Activated naive CD8-positive, alpha-beta T cell treated with anti-CD3 and anti-CD28 coated beads for 36 hours (primary cell): ENCODE measurements at places on chromosomes 6 and 20.

- no peak for DNase-seq
These were observed 724 bp downstream of the CDKN1A start for GRCh38 chr6:36679043-36679833.

- no peak for DNase-seq
These were observed 35.4 kb downstream of the NINL start for GRCh38 chr20:25549843-25550477.

GRCh38 chr6:145787688-145788087 is 26.9 kb downstream of the FBXO30 start:
- DNase-seq, result no peak

DNA sequence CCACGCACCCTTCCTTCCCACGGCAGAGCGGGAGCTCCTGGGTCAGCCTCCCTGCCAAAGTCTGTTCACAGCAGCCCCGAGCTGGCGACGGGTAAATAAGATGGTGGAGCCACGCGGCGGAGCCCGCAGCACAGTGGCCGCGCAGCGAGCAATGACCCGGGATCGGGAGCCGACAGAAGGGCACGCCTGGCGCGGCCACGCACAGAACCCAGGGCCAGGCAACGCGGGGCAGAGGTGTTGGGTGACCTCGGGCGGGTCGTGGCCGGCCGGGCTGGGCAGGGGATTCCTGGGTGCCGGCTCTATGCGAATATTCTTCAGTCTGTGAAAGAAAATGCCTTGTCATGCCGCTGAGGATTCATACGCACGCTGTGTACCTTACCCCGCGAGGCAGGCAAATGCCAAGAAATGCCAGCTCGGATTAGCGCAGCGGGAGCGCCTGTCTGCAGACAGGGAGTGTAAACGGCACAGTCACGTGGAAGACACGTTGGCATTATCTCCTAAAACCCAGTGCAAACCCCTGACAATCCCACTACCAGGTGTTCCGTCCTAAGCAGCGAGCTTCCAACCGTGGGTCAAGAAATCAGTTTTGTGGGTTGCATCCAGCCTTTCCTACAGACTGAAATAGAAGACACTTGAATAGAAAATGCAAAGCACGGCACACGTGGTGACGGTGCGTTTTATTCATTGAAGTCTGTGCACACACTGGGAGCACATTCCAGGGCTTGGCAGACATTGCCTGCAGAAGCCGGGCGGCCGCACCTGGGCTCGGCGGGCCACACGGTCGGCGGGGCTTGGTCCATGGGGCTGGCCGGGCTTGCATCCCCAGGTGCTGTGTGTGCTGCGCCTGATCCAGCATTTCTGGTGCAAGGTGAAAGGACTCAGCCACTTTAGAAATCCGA is 18.3 kb downstream of the CHRNA4 start:
- no peak for DNase-seq

GRCh38 chr20:46194409-46194808 is 76.3 kb downstream of the CD40 start:
- no peak for DNase-seq

GRCh38 chr20:50488236-50488806 is 21.9 kb upstream of the PTPN1 start:
- no peak for DNase-seq

DNA sequence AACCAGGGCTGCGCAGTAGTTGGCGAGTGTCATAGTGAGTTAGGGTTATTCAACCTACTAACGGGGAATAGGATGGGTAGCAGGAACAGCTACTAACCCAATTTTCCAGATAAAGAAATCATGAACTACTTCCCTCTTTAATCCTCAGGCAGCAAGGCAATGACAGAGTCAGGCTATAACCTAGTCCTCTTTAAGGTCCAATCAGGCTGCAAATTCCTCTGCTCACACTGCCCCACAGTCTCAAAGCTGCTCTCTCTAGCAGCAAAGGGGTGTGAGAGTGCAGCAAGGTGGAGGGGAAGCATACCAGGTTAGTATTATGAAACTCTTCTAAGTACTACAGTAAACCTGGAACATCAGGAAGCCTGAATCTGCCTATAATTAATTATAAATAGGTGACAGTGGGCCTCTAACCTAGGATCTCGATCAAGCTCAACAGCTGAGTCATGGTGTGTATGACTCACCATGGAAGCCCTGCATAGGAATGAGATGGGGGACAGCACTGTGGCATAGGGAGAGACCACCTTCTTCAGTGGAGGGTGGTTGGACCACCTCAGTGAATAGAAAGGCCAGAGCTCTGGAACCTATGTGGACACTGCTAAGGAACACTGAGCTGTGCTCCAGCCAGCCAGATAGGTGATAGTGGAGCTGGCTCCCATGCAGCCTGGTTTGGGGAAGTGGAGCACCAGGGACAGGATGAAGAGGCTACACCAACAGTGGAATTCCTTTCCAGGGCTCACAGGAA is 7.9 kb downstream of the PEX6 start:
- peak; percentile 26 for DNase-seq
